ENCODE measurements at places on chromosomes 3 and 15.

DNA sequence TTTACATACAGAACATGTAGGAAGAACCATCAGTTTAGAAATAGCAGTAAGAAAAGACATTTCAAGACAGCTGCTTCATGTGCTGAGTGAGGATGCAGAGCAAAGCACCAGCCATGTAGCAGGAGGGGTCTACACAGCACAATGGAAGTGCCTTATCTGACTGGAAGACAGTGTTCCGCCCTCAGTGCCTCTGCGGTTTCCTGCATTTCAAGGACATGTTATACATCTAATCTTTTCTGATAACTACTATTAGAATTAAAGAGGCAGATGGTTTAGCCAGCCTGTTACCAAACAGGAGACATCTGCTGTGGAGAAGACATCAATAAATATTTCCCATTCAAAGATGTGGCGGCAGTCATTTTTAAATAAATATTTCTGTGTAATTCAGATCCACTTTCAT lies 10.6 kb downstream of the LSG1 start:
- DNase-seq = no peak

DNA sequence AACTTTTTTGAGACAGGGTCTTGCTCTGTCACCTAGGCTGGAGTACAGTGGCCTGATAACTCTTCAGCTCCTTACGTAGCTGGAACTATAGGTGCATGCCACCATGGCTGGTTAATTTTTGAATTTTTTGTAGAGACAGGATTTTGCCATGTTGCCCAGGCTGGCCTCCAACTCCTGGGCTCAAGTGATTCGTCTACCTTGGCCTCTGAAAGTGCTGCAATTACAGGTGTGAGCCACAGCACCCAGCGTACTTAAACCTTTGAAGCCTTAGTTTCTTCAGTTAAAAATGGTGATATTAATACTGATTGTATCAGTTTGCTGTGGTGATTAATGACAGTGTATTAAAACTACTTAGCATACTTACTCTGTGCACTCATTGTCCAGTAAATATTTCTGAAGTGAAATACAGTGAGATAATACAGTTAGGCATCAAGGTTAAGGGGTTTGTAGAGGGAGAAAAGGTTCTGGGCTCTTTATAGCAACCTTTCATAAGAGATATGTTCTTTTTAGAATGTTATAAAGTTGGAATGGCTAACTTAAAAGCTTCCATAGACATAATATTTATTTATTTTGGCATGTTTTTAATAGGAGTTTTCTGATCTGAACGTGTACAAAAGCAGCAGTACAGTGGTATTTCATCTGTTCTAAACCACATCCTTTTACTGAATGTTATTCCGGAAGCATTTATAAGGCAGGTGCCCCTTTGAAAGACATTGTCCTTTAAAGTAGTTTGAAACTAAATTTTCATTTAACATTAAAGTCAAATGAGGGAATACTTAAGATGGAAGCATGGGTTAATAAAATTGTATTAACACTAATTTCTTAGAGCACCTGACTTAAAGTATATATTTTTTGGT lies 23.6 kb downstream of the NCK1 start:
- no peak for DNase-seq

DNA sequence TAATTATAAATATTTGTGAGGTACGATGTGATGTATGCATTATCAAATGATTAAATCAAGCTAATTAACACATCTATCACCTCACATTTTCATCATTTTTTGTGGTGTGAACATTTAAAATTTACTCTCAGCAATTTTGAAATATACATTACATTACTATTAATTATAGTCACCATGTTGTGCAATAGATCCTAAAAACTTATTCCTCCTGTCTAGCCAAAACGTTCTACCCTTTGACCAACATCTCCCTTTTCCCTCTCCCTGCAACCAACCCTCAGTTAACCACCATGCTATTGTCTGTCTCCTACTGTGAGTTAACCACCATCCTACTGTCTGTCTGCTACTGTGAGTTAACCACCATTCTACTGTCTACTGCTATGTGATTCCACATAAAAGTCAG lies 20.7 kb upstream of the SLMAP start:
- DNase-seq = no peak

- DNase-seq = peak; percentile 60
These were observed 4.9 kb downstream of the HDAC11 start for GRCh38 chr3:13484851-13485590.

- DNase-seq = no peak
These were observed 356.7 kb downstream of the PDCD6IP start for GRCh38 chr3:34155108-34155507.

DNA sequence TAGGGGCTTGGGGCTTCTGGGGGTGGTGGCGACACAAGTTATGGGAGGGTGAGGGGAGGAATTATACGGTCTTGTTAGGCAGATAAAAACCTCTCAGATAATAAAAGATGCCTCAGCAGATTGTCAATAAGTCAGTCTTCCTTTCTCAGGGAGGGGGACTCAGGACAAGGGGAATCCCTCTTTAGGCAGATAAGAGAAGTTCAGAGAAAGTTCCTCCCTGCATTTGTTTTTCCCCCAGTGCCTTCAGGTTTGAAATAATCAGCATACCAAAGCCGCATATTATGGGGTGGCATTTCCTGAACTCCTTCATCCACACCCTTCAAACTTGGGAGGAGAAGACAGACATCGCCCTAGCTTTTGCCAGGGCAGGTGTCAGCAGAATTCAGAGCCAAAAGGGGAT lies 8.5 kb downstream of the PPCDC start:
- DNase-seq = no peak

- no peak for DNase-seq
These were observed 25.8 kb downstream of the NPTN start for GRCh38 chr15:73607405-73607804.

DNA sequence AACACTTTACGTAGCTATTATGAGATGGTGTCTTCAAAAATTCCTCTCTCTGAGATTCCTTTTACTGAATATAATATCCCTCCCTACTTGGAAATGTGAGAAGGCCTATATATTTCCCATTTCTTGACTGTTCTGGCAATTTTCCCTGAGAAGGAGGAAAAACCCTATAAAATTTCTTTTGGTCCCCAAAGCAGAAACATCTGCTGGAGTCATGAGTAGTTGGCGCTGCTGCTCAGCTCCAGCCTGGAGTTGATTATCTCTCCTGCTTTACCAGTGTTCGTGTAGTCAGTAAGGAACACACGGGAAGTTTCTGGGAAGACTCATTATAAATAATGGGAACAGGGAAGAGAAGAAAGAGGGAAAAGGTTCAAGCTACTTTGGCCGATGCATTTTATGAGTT lies 680.1 kb downstream of the EPHA3 start:
- DNase-seq = no peak

DNA sequence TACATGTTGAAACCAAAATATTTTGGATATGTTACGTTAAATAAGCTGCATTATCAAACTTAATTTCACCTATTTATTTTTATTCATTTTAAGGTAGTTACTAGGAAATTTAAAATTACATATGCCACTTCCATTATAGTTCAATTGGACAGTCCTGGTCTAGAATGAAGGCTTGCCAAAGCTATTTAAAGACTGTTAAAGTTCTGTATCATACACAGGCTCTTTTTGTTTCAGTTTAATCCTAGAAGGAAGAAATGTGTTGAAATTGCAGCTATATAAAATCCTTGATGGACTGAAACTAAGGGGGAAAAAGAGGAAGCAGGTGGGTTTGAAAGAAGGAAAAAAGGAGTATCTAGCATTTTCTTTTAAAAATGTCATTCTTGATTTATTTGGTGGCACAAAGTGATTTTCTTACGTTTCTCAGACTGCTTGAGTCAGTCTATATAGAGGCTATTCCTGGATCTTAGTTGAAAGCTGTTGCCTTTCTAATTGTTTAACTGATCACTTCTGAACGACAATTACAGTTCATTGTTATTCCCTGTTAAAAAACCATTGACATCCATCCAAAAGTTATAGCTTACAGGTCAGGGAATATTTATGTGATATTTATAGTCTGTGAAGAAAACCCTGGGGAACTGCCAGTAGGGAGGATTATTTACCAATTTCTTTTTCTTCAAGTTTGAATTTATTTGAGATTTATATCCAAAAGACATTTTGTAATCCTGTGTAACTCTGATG lies 195.0 kb downstream of the RORA start:
- DNase-seq = no peak

GRCh38 chr3:25438791-25439555 lies 10.9 kb downstream of the RARB start:
- DNase-seq = no peak

All from A549 (cell line).